ENCODE measurements at places on chromosomes 2 and 18.

GRCh38 chr2:166449439-166449838 lies 44.6 kb downstream of the SCN7A start:
- no peak for DNase-seq

DNA sequence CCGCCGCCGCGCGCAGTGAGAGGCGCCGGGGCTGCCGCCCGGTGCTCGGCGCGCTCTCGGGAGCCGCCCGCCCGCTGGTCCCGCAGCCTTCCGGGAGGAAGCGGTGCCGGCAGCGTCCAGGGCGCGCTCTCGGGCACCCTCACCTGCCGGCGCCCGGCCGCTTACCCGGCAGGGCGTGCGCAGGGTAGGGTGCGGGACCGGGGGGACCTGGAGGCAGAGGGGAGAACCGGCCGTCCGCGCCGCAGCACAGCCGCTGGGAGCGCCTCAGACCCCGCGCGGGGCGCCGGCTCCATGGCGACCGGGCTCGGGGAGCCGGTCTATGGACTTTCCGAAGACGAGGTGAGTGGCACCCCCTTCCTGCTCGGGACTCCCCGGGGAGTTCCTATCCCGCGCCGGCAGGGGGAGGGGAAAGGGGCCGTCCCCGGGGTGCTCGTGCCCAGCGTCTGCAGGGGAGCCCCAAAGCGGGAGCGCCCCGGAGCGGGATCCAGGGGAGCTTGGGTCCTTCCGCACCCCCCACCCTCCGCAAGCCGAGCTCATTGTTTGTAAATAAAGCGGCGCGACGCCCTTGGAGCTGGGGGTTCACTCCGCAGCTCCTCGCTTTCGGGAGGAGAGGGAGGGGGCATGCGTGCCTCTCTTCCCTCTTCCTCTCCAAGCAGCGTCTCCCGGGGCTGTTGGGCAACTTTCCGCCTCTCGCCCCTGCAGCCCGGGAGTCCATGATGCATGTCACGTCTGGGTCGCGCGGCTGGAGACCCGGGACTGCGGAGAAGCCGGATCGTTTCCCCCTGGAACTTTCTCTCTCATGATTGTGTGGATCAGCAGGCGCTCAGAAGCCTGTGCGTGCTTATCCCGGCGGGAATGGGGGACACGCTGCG lies 580 bp downstream of the NEDD4L start:
- DNase-seq, result peak; percentile 43

DNA sequence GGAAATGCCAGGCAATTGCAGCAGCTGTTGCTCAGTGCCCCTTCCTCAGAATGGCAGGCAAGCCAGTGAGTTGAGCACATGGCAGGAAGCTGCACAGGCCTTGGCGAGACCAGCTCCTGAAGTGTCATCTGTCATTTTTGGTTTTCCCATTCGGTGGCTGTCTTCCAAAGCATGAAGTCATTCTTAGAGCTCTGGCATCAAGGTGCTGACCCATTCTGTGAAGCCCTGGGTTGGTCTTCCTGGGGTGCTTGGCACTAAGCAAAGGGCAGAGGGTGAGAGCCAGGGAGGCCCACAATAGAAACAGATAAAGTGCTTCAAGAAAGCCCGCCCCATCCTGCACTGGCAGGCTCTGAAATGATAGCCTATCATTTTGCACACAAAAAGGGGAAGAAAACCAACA lies 150.5 kb downstream of the VAPA start:
- no peak for DNase-seq

DNA sequence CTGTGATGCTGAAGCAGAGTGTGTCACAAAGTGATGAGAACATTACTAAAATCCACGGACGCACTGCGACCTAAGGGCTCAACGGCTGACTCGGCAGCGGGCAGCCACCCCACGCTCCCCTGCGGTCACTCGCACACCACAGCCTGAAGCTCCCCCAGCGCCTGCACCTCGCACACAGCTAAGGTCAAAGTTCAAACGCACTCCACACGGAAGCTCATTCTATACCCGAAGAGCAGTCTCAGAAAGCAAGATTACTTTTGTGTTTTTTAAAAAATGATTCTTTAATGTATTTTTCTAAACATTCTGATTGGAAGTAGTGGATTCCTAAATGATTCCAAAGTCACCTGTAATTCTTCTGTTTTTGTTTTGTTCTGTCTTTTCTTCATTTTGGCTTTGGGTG lies 21.7 kb downstream of the ASPRV1 start:
- DNase-seq, result no peak

DNA sequence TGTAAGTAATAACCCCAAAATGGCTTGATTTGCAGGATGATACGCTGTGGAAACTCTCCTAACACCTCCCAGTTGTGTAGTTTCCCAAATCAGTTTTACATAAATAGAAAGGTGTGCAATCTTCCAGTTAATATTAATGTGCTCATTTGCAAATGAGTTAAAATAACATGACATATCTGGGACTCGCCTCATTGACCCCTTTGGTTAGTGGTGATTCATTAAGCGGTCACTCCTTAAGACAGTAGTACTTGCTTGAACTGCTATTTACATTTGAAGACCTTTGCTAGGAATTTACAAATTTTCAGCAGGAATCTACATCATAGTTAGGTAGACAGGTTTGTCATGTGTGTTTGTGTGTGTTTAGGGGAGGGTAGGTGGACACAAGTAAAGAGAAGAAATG lies 1367.7 kb upstream of the CELF4 start:
- no peak for DNase-seq

- DNase-seq, result no peak
Observed at GRCh38 chr2:214577769-214578168, 166.9 kb downstream of the VWC2L start.

- no peak for DNase-seq
Observed at GRCh38 chr2:241065355-241065803, 36.7 kb downstream of the MTERF4 start.

DNA sequence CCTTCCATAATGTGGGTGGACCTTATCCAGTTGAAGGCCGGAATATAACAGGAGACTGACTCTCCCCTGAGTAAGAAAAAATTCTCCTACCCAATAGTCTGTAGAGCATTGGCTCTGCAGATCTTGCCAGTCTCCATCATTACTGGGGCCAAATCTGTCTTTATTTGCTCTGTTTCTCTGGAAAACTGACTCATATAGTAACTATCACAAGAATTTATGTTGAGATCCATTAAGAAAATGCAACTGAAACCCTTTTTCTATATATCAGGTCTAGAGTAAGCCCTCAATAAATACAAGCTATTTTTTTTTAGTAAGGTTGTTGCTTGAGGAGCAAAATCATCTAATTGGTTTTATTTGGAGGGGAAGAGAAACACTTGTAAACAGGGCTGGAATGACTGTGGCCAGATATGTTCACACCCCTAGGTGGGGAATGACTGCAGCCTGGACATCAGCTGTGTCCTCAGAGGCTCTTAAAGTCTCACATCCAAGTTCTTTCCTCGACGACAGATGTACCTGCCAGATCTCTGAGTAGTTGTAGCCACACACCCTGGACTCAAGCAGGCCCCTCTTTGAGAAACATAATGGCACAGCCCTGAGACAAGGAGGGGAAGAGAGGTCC lies 339.7 kb downstream of the TNS1 start:
- no peak for DNase-seq

DNA sequence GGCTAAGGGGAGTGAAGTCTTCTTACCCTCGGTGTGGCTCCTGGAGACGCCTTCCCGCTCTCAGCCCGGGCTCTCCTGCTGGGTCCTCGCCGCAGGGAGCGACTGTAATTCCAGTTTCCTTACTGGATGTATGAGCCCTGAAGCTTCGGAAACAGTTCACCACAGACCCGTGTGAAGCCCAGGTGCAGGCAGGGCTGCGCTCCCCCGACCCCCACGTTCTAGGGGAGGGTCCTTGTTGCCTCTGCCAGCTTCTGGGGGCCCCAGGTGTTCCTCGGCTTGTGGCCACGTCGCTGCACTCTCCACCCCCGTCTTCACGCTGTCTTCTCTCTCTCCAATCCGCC lies 5.1 kb upstream of the ASB1 start:
- no peak for DNase-seq

- DNase-seq, result no peak
Observed at GRCh38 chr2:100606726-100607343, 44.0 kb downstream of the PDCL3 start.

GRCh38 chr2:205364261-205364660 lies 318.0 kb upstream of the NRP2 start:
- DNase-seq, result no peak

DNA sequence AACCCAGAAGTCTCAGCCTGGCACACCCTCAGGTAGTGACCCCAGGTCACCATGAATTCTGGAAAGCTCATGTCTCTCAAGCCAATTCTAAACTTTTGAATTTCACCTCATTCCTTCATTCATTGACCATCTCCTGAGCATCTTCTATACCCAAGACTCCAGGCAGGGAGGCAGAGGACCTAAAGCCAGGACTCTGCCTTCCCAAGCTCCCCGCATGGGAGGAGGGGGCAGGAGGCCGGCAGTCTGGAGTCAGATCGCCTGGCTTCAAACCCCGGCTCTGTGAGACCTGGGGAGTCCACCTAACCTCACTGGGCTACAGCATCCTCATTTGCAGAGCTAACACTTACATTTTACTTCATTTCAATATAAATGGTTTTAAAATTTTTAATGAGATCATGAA lies 59.0 kb downstream of the SMAD7 start:
- no peak for DNase-seq

- peak; percentile 60 for DNase-seq
Observed at GRCh38 chr2:37570773-37571586, 100.5 kb downstream of the CDC42EP3 start.

DNA sequence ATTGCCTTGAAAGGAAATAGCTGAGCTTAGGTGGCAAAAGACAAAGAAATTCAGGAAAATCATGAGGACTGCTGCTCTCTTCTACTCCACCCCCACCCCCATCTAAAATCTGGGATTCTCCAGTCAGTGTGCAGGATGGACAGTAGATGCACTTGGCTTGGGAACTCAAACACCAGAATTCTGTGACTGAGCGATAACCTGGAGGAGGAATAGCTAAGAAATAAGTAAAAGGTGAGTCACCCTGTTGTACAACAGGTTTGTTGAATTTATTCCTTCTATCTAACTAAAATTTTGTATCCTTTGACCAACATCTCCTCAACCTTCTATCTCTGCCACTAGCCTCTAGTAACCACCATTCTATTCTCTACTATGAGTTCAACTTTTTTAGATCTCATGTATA lies 1029.9 kb upstream of the ACVR2A start:
- no peak for DNase-seq

GRCh38 chr2:193695367-193695766 lies 1500.6 kb upstream of the TMEFF2 start:
- no peak for DNase-seq

- DNase-seq, result no peak
Observed at GRCh38 chr18:10121786-10122515, 208.1 kb downstream of the VAPA start.

GRCh38 chr18:6409933-6410332 lies 4.8 kb downstream of the L3MBTL4 start:
- no peak for DNase-seq

- no peak for DNase-seq
Observed at GRCh38 chr18:25243754-25244153, 108.2 kb downstream of the ZNF521 start.

GRCh38 chr2:213219816-213220215 lies 64.4 kb upstream of the SPAG16 start:
- DNase-seq, result no peak

DNA sequence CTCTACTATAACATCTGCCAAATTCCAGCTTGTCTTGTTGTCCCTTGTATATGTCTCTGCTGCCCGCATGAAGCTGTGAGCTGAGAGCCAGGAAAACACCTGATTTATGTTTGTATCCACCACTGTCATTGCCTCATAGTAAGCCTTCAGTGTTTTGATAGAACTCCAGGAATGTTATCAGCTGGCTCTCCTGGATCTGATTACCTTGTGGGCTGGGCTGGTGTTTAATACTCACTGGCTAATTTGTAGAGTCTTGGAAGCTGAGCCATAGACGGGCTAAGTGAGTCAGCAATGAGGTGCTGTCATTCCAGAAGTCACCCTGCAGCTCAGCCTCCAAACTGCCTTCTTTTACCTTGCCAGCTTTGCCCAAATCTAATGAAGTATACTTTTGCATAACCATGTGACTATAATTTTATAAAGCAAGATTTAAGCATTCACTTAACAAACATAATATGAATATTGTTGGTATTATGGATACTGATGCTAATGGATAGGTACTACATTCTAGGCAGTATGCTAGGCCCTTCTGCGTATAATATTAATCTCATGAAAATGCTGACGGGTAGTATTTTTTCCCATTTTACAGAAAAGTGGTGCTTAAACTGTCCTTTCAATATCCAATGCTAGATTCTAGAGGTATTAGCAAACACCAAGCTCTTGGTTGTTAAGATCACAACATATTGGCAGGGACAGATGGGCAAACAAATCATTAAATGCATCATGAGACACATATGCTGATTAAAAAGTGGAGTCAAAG lies 62.7 kb upstream of the GATA6 start:
- DNase-seq, result no peak

DNA sequence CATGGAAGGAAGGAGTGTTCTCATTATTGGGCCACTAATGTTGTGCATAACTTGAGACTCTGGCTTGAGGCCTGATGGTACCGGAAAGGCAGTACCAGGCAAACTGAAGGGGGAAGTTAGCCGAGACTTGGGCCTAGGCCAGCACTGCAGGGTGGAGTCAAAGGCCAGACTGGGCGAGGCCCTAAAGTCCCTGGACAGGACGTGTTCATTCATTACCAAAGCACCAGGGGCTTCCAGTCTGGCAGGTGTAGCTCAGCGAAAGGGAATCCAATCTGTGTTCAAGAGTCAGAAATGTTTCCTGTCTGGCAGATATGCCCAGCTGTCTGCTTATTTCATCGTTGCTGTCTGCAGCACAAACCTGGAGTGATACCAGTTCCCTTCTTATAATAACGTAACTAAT lies 4.7 kb upstream of the ITSN2 start:
- peak; percentile 89 for DNase-seq

DNA sequence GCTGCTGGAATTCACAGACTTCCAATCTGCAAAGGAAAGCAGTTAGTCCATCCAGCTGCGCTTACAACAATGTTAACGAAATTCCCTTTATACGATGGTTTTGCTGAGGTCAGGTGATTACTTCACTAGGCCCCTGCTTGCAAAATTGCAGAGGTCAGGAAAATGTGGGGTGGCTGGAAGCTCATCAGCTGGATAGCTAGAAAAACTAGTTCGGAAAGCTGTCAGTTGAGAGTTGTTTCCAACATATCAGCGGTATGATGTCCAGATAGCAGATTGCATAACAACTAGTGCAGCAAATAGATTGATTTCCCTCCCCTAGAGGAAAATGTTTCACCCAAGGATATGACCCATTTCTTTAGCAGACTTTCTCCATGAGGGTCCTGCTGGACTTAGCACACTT lies 2021.1 kb upstream of the CELF4 start:
- DNase-seq, result no peak

- no peak for DNase-seq
Observed at GRCh38 chr2:238814815-238815214, 33.1 kb upstream of the TWIST2 start.

GRCh38 chr2:165905269-165905668 lies 48.3 kb downstream of the TTC21B start:
- DNase-seq, result no peak

- no peak for DNase-seq
Observed at GRCh38 chr18:78378983-78379382, 600.6 kb upstream of the SALL3 start.

- no peak for DNase-seq
Observed at GRCh38 chr18:62944454-62944853, 229.1 kb downstream of the PHLPP1 start.

Data from psoas muscle (tissue), 8 donors.